ENCODE measurements at places on chromosomes 11 and 22. TPM values are rescaled to one million over a fixed set of nuclear protein-coding genes. Genes with fewer than 3 reads are reported as not detected.

TXNRD2 gene
- 20.7 TPM for total RNA-seq

RAG2 gene
- not detected for total RNA-seq

GRM5 gene
- not detected for total RNA-seq

KCNK7 gene
- 0.96 TPM for total RNA-seq

ATG2A gene
- total RNA-seq = 39.7 TPM

PLXNB2 gene
- 45.8 TPM for total RNA-seq

PPFIBP2 gene
- total RNA-seq = 19.9 TPM

AIFM3 gene
- total RNA-seq = 0.37 TPM

HPS4 gene
- total RNA-seq = 48.2 TPM

GLB1L3 gene
- 6.1 TPM for total RNA-seq
